ENCODE measurements at places on chromosomes 7 and 10. TPM values are rescaled to one million over a fixed set of nuclear protein-coding genes. Genes with fewer than 3 reads are reported as not detected.

DNA sequence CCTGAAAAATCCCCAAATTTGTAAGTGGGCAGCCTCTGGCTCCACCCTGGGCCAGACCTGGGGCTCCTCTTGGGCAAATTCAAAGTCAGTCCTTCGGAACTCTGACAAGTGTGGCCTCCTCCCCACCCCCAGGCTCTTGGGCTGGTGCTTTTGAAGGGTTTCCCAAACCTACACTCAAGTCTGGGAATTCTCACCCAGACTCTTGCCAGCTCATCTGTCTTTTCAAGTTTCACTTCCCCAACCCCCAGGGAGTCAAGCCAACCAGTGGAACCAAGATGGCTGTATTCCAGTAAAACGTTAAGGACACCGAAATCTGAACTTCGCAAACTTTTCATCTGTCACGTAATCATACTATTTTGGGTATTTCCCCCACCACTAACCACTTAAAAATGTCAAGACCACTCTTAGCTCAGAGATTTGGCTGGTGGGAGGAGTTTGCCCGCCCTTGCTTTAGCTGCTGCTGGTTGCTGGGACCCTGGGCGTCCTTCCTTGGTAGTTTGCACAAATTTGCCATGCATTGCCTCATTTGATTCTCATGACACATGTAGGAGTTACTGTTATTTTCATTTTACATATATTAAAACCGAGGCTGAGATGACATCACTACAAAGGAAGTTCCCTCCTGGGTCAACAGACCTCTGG lies 1.7 kb upstream of the MYO1G start:
- DNase-seq = peak; percentile 87

GRCh38 chr7:26681819-26682418 lies 182.5 kb downstream of the SKAP2 start:
- DNase-seq = peak; percentile 44

DNA sequence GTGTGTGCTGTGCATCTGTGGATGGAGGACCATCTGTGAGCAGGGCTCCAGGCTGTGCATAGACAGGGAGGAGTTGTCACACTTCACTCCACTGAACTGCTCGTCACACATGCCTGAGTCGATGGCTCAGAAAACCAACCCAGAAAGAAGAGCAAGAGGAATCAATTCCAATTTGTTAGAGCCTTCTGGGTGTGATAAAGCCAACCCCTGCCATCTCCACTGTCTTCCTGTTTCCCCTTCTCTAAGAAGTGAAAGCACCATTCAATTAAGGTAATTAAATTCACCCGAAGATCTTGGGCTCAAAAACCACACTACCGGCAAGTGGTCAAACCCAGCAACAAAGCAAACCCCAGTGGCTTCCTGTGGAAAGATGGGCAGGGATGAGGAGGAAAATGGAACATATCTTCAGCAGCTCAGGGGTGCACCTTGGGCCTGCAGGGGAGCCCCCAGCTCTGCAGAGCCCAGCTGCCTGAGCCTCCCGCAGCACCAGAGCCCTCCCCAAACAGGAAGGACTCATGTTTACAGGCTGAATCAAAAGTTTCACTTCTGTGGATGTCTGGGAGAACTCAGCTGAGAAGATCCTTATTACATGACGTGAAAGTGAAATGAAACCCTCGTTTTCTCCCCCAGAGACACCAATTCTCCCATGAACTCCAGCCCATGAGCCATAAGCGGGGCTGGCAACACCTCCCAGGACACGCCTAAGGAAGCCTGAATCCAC lies 10.9 kb downstream of the C10orf71 start:
- DNase-seq = no peak

DNA sequence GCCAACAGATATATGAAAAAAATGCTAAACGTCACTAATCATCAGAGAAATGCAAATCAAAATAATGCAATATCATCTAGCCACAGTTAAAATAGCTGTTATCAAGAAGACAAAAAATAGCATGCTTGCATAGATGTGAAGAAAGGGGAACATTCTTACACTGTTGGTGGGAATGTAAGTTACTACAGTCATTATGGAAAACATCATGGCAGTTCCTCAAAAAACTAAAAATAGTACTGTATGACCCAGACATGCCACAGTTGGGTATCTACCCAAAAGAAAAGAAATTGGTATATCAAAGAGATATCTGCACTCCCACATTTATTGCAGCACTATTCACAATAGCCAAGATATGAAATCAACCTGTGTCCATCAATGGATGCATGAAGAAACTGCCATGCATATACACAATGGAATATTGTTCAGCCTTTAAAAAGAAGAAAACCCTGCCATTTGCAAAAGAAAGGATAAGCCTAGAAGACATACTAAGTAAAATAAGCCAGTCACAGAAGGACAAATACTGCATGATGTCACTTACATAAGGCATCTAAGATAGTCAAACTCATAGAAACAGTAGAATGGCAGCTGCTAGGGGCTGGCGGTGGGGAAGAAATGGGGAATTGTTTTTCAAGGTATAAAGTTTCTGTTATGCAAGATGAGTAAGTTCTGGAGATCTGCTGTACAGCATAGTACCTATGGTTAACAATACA lies 107.0 kb downstream of the PTPN20 start:
- DNase-seq = no peak

- no peak for DNase-seq
Measured at GRCh38 chr7:116062666-116063065, 32.1 kb upstream of the TFEC start.

PLAC9 gene
- not detected for total RNA-seq

NPC1L1 gene
- total RNA-seq = not detected

- no peak for DNase-seq
Measured at GRCh38 chr7:128443831-128444600, 11.7 kb upstream of the HILPDA start.

TRIM24 gene
- total RNA-seq = 12.3 TPM
